ENCODE measurements at places on chromosomes 1 and 21.

DNA sequence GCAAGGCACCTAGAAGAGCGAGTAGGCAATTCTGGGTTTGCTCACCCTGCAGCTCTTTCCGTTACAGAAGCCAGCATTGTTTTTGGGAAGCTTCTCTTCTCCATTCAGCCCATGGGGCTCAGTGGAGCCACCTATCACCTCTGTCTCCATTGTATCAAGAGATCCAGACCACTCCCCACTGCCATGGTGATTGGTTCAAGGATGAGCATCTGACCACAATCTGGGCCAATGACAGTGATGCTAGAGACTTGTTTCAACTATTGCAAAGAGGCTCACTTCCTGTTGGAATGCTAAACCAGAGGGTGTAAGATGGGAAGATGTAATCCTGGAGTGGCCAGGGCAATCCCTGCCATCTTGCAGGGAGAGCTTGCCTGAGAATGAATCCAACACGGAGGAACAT is 6.6 kb downstream of the SPATA21 start:
- no peak for DNase-seq

- no peak for DNase-seq
Observed at GRCh38 chr21:37878946-37879660, 37.2 kb downstream of the KCNJ6 start.

DNA sequence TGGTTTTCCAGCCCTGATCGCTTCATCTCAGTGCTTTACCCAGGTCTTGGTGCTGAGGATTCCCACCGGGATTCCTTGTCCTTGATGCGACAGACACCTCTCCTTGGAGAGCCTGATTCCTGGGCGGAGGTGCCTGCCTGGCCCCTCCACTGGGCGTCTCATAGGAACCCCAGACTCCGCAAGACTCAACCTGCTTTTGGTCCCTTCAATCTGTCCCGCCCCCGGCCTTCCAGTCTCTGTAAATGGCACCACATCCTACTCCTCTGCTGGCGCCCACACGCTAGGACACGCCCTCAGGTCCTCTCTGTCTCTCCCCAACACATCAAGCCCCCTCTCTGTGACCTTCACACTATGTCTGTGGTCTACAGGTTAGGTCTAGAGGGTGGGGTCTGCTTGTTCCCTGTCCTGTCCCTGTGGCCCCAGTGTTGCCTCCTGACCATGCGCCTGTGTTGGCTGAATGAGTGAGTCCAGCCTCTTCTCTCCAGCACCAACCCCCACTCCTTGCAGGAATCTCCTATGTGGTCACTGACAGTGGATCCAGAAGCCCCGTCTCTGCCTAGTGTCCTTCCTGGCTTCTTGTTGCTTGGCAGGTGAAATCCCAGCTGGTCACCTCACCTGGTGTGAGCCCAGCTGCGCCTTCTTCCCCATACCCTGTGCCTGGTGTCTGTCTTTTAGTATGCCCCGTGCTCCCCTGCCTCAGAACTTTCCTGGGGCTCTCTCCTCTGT is 119.7 kb upstream of the C1orf174 start:
- no peak for DNase-seq

DNA sequence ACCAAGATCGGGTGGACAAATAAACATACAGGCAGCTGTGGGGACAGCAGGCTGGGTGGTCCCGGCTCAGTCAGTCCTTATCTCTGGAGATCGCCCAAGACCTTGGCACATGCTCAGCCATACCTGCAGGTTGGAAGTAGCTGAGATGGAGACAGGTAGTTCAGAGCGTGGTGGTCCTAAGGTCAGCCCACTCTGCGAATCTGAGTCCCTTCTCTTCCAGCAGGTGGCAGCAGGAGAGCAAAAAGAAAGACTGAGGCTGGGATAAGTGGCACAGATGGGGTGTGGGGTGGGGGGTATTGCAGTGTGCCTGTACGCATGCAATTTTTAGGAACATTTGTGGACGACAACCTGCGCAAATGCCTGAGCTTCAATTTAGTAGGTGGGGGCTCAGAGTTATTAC is 104.9 kb downstream of the TENT5C start:
- DNase-seq: no peak

DNA sequence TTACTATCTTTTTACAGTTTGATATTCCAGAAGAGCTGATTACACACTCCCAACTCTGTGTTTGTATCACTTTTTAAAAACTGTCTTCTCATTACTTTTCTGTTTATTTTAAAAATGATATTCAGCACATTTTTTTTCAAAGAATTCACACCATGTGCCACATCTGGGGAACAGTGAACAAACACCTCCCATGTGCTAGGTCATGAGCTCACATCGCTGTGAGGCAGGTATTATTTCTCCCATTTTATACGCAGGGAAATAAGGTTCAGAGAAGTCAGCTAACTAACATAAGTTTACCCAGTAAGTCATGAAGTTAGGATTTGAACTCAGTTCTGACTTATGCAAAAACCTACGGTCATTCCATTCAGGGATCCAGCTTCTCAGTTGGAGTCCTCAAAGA is 44.9 kb downstream of the S1PR1 start:
- no peak for DNase-seq

Data from HL-60 (cell line).